Esophagus mucosa (tissue), 1 donor: ENCODE measurements at places on chromosomes 3 and 15. TPM values are rescaled to one million over a fixed set of nuclear protein-coding genes. Genes with fewer than 3 reads are reported as not detected.

- peak; percentile 42 for ATAC-seq
These were observed 17.1 kb downstream of the SLC9A9 start for GRCh38 chr3:143831208-143831607.

- ATAC-seq: no peak
These were observed 700.3 kb downstream of the TUSC7 start for GRCh38 chr3:117409701-117410459.

- ATAC-seq: no peak
These were observed 14.7 kb downstream of the PCYT1A start for GRCh38 chr3:196272826-196273225.

DNA sequence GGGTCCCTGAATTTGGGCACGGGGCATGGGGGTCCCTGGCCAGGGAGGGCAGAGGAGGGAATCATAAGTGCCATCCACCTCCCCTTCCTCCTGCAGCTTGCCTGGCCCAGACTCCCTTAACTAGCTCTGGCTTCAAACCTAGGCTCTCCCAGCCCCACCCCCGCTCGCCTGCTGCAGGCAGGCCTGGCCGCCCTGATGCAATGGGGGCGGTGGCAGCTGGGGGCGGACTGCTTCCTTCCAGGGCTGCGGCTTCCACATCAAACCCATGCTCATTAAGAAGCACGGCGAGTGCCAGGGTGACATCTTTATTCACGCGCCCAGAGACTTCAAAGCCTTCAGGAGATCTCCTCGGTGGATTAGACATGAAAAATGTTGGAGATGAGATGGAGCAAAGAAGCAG lies 123.1 kb downstream of the TPRA1 start:
- no peak for ATAC-seq

- ATAC-seq: no peak
These were observed 394.7 kb upstream of the CBLB start for GRCh38 chr3:106263546-106263945.

DNA sequence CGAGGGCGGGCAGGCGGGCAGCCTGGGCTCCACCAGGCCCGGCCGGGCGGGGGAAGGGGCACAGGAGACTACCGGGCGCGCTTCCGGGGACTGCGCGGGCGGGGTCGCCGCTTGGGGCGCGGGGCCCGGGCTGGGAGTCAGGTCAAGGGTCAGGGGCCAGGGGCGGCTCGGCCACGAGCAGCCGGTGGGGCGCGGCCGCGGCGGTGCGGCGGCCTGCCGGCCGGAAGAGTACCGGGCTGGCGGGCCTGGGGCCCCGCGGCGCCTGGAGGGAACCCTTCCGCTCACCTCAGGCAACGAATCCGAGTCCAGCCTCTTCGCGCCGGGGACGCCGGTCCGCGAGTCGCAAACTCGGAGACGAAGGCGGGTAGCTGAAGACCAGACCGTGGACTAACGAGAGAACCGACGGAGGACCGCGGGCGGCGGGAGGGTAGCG lies 225 bp downstream of the RHOA start:
- ATAC-seq: peak; percentile 35

- no peak for ATAC-seq
These were observed 40.8 kb upstream of the TFRC start for GRCh38 chr3:196122688-196123046.

- no peak for ATAC-seq
These were observed 147.8 kb downstream of the SLCO3A1 start for GRCh38 chr15:92001307-92001706.

DNA sequence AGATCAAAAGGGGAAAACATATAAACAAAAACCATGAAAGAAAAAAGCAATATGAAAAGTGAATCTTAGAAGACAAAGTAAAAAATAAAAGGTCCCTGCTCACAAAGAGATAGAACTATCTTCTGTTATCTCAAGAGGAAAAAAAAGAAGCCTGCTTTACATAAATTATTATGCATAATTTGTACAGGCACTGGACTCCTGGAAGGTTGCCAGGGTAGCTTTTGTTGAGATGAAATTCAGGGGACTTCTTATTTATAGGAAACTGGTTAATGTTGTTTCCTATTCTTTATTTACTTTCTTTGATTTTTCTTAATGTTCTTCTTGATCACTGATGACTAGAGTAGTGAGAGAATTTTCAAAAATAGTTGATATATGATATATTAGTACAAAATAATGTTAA lies 66.9 kb downstream of the PPM1L start:
- no peak for ATAC-seq

GRCh38 chr3:107441617-107442016 lies 64.4 kb downstream of the CCDC54 start:
- ATAC-seq: no peak

- no peak for ATAC-seq
These were observed 636.5 kb downstream of the ZBBX start for GRCh38 chr3:166743481-166744134.

GRCh38 chr15:71883447-71883846 lies 73.1 kb downstream of the NR2E3 start:
- ATAC-seq: no peak

GRCh38 chr3:39278616-39278935 lies 1.3 kb downstream of the CX3CR1 start:
- no peak for ATAC-seq

GRCh38 chr15:66581972-66582537 lies 16.3 kb upstream of the LCTL start:
- ATAC-seq: no peak

- ATAC-seq: no peak
These were observed 172.6 kb downstream of the TBC1D2B start for GRCh38 chr15:77904901-77905300.

- no peak for ATAC-seq
These were observed 80.8 kb upstream of the GPR149 start for GRCh38 chr3:154510780-154511179.

DNA sequence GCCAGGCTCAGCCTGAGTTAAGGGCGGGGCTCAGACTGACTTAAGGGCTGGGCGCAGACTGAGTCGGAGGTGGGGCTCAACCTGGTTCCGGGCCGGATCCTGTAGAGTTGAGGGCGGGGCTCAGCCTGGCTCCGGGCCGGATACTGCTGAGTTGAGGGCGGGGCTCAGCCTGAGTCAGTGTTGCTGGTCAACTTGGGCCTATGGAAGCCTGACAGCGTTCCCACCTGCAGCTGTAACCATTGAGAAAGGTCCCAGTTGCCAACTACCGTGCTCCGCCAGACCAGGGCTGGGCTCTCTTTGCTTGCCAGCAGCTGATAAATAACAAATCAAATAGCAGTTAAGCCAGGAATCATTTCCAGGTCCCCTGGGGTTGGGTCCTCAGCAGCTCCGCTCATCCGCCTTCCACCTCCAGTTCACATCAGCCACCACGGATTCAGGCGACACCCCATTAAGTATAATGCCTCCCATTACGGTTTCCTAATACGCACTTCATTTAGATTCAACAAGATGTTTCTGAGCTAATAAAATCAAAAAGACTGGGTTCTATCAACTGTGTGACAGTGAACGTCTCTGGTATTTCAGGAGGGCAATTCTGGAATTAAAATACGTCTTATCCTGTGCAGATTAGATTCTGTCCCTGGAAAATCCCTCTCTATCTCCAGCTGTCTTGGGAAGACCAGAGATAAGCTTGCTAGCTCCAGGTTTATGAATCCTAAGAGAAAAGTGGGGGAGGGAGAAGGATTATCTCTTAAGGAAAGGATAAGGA lies 7.3 kb downstream of the GRIP2 start:
- peak; percentile 98 for ATAC-seq

GRCh38 chr15:101209285-101209845 lies 42.5 kb downstream of the CHSY1 start:
- ATAC-seq: no peak

- no peak for ATAC-seq
These were observed 3.4 kb upstream of the LRRIQ4 start for GRCh38 chr3:169809230-169809795.

DNA sequence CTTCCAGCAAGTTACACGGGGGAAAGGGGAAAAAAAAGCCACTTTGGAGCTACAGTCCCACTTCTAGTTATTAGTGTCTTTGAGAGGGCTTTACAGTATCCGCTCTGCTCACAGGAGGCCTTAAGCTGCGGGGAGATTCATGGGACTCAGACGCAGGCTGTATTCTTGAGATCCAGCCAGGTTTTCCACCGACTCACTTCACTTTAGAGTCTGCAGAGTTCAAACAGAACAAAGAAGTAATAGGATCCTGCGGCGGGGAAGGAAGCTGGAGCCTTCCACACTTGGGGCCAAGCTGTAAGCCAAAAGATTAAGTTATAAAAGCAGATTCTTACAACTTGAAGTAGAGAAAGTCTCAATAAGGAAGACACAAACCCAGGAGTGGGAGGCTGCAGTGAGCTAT lies 60.2 kb upstream of the FAM174B start:
- no peak for ATAC-seq

GRCh38 chr3:61015859-61016258 lies 235.4 kb downstream of the FHIT start:
- ATAC-seq: no peak

GRCh38 chr15:60916032-60916678 lies 312.9 kb downstream of the RORA start:
- ATAC-seq: no peak

DNA sequence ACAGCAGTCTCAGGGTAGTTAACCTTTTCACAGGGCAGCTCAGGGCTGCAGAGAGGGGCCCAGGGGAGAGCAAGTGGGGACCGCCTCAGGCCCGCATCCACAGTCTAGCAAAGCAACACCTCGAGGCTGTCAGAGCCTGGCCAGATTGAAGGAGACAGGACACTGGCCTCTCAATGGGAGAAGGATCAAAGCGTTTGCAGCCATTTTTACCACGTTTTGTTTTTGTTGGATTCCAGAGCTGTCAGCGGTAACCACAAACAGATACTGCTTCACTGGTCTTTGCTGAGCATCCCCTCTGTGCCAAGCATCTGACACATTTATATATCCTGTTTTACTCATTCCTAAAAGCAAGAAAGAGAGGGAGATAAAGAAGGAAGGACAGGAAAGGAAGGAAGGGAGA lies 153.8 kb downstream of the SHQ1 start:
- ATAC-seq: no peak

DNA sequence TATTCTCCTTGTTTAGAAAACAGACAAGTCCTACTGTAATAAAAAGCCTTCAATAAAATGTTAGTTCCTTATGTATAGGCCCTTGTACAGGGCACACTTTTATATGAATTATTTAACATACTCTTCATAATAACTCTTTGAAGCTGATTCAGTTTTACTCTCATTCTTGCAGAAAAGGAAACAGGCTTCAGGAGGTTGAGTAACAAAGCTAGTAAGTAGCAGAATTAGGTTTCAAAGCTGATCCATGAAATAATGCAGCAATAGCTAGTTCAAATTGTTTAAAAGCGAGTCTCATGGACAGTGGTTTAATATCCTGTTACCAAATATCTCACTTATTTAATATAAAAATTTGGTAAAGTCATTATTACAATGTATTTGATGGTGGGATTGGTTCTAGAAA lies 25.0 kb downstream of the TCF12 start:
- ATAC-seq: no peak

- ATAC-seq: no peak
These were observed 742.3 kb upstream of the CBLB start for GRCh38 chr3:106611116-106611515.

DNA sequence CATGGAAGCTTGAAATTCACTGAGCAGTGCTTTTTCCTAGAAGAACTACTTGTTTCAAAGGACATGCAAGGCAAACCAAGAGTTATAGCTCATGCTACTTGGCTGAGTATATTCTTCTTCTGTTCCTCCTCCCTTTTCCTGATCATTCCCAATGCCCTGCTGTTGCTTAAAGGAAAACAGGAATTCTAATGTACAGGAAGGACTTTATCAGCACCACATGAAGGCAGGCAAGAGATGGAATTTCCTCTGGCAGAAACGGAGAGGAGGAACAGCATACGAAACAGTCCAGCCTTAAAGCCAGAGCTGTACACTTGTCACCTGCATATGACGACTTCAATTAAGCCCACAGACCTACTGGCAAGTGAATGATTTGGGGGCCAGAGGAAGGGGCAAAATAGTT lies 15.7 kb downstream of the MEIS2 start:
- no peak for ATAC-seq

DNA sequence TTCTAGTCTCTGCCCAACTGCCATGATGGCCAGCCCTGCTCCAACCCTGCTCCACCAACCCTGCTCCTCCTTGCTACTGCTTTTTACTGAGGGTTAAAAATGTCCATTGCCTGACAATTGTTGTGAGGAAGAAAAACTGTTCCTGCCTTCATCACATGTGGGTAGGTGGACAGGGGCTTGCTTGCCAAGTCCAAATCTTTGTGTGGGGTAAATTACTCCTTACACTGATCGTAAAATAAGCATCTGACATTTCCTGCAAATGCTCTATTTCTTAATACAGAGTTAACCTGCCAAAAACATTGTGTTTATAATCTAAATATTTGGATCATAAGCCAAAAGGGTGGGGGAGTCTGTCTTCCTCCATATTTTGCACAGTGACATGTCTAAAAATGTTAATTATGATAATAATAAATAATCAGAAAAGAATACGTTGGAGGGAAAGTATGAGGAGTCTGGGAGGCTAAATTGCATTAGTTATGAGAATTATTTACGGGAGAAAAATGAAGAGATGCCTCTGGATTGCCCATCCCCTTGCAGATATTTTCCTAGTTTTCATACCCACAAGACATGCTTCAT lies 242.5 kb upstream of the TBL1XR1 start:
- ATAC-seq: no peak

DNA sequence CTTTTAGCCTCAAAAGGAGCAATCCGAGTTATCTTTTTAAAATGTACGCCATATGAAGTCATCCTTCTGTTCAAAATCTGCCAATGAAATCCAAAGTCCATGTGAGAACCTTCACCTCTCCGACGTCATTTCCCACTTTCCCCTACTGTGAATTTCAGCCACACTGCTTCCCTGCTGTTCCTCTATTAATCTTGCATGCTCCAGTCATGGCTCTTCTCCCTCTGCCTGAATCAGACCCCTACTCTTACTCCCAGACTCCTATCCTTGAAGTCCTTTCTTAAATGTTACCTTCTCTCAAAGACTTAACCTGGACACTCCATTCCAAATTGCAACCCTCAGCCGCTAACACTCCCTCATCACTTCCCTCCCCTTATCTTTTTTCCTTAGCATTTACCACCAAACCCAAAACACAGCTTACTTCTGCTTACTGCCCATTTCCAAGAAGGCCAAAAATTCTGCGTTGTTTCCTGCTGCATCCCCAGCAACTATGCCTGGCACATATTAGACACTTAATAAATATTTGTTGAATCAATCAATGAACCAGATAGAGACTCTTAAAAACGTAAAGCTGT lies 1.2 kb downstream of the NKIRAS1 start:
- no peak for ATAC-seq

IL5RA gene
- total RNA-seq: not detected

RBP2 gene
- not detected for total RNA-seq

SLMAP gene
- total RNA-seq: 57.1 TPM

GOLGA8M gene
- 0.36 TPM for total RNA-seq

TXNRD3 gene
- 6.5 TPM for total RNA-seq

SLC22A13 gene
- 0.64 TPM for total RNA-seq

CFAP91 gene
- total RNA-seq: not detected

CAND2 gene
- 1.1 TPM for total RNA-seq

MELTF gene
- total RNA-seq: 2.8 TPM

ZNF774 gene
- total RNA-seq: 2.4 TPM

FOXL2NB gene
- not detected for total RNA-seq

FAN1 gene
- total RNA-seq: 8.3 TPM

ERC2 gene
- total RNA-seq: 0.48 TPM

GOLGA8O gene
- 1.4 TPM for total RNA-seq

PRR20G gene
- not detected for total RNA-seq

DZIP3 gene
- 3.5 TPM for total RNA-seq

TJP1 gene
- total RNA-seq: 118 TPM

PPP1R14D gene
- total RNA-seq: not detected
